ENCODE measurements at places on chromosomes 13 and 19.

DNA sequence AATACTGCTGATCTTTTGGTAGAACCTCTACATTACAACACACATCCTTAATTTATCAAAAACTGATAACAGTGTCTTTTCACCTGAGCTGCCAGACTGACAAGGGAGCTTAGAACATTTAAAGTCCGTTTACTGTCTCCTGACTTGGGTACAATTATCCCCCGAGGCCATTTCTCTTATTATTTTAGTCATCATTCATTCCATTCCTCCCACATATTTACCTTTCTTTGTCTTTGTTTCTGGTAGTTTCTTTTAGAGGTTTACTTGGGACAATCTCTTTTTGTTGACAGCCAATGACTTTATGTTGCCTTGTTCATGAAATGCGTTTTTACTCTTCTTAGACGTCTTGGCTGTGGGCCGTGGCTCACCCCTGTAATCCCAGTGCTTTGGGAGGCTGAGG lies 186.9 kb downstream of the PCCA start:
- no peak for DNase-seq

- no peak for DNase-seq
These were observed 666.7 kb upstream of the MIR17HG start for GRCh38 chr13:90680826-90681225.

GRCh38 chr13:89695343-89696257 lies 1651.9 kb upstream of the MIR17HG start:
- no peak for DNase-seq

DNA sequence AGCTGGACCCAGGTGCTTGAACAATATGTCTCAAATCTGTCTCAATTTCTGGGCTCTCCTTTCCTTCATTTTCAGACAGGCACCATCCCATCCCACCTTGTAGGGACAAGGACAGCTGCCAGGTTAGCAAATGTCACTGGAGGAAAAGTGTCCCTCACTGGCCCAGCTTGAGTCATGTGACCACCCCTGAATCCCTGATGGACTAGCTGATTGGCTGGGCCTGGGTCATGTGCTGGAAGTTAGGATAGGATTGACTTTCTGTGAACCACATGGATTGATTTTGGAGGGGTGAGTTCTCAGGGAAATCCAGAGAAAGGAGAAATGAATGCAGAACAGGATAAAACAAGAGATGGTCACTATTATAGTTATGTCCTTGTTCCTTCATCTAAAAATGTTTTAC lies 28.2 kb upstream of the FXYD3 start:
- DNase-seq, result no peak

GRCh38 chr19:15897738-15898276 lies at the start of gene CYP4F2:
TSS of gene CYP4F2 (minus strand) at chr19:15898074. CDS start at chr19:15897611, 463 bp downstream.
- no peak for DNase-seq

DNA sequence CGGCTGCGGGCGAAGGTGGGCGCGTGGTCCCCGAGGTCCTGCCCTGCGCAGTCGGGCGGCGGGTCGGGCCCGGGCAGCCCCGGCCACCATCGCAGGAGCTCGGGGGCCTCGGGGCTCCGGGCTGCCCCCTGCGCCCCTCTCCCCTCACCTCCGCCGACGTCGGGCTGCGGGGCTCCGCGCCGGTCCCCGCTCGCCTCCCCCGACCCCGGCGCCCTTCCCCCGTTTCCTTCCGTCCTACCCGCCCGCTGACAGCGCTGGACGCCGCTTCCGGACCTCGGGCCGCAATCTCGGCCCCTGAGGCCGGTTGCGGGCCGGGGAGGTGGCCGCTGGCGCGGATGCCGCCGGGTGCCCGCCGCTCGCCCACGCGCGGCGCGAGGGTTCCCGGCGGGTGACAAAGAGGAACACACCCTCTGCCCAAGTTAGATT lies 720 bp downstream of the FARP1 start:
- no peak for DNase-seq

DNA sequence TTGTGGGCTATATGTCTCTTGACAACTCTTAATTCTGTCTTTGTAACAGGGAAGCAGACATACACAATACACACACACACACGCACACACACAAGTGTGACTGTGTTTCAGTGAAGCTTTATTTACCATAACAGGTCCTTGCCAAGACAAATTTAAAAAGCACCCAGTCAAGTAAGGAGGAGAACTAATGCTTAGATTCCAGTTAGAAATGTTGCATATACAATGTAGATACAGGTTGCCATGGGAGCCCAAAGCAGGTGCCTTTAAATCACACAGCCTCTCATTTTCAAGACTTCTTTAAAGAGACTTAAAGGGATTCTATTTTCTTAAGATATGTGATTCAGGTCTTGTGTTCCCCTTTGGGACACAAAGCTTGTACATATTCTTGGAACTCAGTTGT lies 1551.9 kb downstream of the EFNB2 start:
- DNase-seq, result no peak

GRCh38 chr13:28820099-28821051 lies at the start of gene MTUS2:
TSS of gene MTUS2 (plus strand) at chr13:28820339.
- peak; percentile 17 for DNase-seq

- no peak for DNase-seq
These were observed 9.1 kb upstream of the MCF2L start for GRCh38 chr13:112959701-112960542.

- DNase-seq, result no peak
These were observed 209.2 kb downstream of the DLEU7 start for GRCh38 chr13:50634339-50634738.

DNA sequence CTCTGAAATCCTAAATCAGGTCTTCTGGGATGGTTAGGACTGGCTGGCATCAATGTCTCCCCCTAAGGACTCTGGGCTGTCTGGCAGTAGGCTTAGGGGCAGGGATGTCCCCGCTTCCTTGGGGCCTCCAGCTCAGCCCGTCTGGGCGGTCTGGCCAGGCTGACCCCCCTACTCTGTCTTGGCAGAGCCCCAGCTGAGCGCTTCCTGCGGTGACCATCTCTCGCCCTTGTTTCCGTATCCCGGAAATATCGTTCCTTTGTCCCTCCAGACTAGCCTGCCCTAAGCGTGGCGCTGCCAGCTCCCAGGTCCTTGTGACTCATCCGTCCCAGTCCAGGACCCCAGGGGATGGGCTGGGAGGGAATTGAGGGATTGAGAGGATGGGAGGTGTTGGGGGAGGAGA lies 11.3 kb downstream of the GTPBP3 start:
- DNase-seq, result no peak

GRCh38 chr13:39516096-39516495 lies 86.9 kb downstream of the LHFPL6 start:
- DNase-seq, result no peak

- DNase-seq, result no peak
These were observed 528.4 kb downstream of the DCT start for GRCh38 chr13:93951108-93951507.

DNA sequence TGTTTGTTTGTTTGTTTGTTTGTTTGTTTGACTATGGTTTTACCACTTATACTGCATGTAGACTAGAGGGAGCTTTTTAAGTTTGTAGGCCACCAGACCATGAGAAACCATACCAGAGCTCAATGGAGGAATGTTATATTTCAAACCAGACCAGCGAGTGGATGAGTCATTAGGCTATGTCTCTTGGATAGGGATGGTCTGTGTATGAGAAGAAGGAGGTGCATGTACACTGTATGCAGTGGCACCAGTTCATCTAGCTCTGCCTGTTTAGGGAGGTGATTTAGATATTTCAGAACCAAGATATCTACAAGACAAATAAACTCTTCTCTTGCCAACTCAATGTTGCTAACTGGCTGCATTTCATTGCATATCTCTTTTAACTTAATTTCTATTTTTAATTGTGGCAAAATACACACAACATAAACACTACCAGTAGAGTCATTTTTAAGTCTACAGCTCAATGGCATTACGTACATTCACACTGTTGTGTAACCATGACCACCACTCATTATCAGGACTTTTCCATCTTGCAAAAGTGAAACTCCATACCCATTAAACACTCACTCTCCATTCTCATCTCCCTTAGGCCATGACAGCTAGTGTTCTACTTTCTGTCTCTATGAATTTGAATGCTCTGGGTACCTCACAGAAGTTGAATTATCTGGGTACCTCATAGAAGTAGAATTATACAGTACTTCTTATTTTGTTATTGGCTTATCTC lies 29.2 kb downstream of the SYDE1 start:
- DNase-seq, result no peak

- no peak for DNase-seq
These were observed 9.6 kb downstream of the DHDH start for GRCh38 chr19:48943081-48943480.

- no peak for DNase-seq
These were observed 30.9 kb upstream of the MED4 start for GRCh38 chr13:48125794-48126228.

DNA sequence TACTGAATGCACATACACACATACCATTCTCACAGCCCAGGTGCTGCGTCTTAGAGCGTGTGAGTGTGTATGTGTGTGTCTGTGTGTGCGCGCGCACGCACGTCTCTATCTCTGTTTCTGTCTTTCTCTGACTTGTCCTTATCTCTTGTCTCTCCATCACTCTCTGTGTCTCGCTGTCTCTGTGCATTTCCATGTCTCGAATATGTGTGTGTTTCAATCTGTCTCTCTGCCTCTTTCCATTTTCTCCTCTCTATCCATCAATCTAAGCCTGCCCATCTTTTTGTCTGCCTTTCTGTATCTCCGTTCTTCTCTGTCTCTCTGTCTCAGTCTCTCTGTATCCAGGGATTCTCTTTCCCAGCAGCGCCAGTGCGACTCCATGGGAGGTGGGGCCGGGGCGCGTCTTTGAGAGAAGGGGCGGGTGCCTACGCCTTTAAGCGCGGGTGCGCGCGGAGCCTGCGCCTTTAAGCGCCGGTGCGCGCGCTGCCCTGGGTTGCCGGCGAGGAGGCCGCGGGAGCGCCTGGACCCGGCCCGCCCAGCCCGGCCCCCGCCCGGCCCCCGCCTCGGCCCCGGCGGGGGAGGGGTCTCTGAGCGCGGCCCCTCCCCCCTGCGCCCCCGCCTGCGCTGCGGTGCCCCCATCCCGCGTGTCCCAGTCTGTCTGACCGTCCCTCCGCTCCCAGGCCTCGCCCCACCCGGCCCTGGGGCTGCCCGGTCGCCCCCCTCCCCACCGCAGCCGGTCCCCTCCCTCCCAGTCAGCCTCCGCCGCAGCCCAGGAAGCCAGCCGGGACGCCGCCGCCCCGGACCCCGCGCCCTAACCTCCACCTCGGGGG lies at the start of gene LRFN3:
Gene LRFN3, plus strand, starts transcription at position 464 of the 827 bp plus-strand sequence. CDS start 3,052 bp downstream, outside the sequence.
- DNase-seq, result no peak

GRCh38 chr13:99425485-99426341 lies 75.6 kb upstream of the TM9SF2 start:
- no peak for DNase-seq

DNA sequence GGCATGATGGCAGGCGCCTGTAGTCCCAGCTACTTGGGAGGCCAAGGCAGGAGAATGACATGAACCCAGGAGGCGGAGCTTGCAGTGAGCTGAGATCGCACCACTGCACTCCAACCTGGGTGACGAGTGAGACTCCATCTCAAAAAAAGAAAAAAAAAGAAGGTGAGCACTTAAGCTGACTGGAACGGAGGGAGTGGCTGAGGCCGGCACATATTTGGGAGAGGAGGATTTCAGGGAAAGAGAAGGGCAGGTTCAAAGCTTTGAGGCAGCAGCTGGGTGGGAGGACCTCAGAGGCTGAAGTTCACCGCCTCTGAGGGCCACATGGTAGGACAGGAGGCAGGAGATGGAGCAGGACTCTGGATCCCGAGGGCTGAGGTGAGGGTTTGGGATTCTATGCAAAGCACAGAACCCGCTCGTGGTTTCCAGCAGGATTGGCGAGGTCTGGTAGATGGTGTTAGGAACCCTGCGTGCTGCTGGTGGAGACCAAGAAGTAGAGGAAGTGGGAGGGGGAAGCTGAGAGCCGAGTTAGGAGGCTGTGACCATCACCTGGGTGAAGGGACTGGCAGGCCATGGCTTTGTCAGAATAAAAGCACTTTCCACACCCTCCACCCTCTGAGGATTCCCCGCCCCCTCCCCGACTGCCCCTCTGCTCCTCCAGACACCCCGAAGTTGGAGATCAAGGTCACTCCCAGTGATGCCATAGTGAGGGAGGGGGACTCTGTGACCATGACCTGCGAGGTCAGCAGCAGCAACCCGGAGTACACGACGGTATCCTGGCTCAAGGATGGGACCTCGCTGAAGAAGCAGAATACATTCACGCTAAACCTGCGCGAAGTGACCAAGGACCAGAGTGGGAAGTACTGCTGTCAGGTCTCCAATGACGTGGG lies 8.4 kb downstream of the CD22 start:
- no peak for DNase-seq

GRCh38 chr13:101835920-101836319 lies 383.4 kb downstream of the ITGBL1 start:
- no peak for DNase-seq

- DNase-seq, result no peak
These were observed 7.1 kb upstream of the ZNF823 start for GRCh38 chr19:11745869-11746268.

GRCh38 chr13:56314765-56315164 lies 826.0 kb upstream of the PRR20A start:
- no peak for DNase-seq

DNA sequence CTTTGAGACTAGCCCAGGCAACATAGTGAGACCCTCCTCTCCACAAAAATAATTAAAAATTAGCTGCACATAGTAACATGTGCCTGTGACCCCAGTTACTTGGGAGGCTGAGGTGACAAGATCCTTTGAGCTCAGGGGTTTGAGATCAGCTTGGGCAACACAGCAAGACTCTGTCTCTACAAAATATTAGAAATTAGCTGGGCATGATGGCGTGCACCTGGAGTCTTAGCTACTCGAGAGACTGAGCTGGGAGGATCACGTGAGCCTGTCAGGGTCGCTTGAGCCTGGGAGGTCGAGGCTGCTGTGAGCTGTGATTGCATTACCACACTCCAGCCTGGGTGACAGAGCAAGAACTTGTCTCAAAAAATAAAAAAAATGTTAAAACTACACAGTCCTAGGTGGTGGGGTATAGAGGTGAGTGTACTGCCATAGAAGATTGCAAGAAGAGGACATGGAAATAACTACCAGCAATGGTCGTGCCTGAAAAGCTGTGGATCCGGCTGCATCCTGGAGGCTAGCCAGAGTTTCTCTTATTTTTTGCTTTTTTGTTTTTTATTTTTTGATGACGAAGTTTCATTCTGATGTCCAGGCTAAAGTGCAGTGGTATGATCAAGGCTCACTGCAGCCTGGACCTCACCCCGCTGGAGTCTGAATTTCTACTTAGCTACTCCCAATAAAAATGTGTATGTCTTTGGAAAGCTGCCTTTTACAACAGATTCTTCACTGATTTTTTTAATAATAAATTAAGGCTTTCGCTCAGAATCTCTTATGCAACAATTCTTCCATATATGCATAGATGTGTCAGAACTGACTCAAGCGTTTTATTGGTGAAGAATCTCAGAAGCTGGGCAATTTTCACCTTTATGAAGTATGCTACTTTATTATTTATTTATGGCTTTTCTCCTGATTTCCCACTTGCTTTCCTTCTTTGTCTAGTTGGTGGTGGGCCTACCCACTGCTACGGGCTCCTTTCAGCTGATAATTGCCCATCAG lies 393.8 kb downstream of the TSHZ3 start:
- no peak for DNase-seq

DNA sequence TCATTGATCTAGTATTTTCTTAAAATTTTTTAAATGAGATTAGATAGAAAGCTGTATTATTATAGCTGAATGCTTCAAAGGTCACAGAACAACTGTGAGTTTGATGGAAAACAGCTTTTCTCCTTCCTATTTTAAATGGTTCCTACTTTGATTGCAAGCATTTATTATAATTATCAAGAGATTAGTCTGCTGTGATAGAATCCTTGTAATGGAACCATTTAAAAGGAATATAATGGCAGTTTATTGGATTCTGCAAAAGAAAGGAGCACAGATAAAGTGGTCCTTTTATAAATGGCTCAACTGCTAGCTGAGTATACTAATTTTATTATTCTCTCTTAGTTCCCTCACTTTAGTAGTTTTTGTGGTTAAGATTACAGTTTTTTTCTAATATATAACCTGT lies 87.0 kb downstream of the MAB21L1 start:
- DNase-seq, result no peak

GRCh38 chr19:5693195-5694166 lies 3.4 kb downstream of the RPL36 start:
- DNase-seq, result no peak

Data from stimulated activated CD8-positive, alpha-beta memory T cell treated with anti-CD3 and anti-CD28 coated beads, Interleukin-7, amount 100 ng/mL, for 4 hours (primary cell).